Ecto neural progenitor cell (in vitro differentiated cells): ENCODE measurements at places on chromosomes 6 and 20.
A peak's percentile ranks its signal among the peaks of the same experiment; 100 is the strongest.

DNA sequence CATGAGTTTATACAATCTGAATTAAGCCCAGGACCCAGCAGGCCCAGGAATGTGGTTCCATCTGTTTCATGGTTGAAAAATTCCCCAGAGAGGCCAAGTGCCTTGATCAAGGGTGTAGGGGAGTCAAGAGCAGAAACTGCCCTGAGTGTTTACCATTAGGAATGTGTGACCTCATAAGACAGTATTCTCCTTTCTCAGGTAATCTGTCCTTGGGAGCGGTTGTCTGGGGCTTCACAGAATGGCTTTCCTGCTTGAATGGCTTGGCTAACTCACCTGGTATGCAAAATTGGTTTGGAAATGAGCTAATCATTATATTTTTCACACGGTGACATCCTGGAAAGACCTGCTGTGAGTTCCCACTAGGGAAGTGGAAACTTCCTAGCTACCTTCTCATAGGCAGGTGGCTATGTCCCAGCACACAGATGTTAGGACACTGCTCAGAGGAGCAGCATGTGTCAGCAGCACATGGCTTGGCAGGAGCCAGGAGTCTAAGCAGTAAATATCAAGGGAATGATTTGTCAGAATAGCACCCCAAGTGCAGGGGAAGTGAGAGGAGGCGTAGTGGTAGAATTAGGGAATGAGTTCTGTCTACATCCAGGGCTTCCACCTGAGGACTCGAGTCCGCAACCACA is 17.7 kb downstream of the CLIC5 start:
- DNase-seq: no peak

DNA sequence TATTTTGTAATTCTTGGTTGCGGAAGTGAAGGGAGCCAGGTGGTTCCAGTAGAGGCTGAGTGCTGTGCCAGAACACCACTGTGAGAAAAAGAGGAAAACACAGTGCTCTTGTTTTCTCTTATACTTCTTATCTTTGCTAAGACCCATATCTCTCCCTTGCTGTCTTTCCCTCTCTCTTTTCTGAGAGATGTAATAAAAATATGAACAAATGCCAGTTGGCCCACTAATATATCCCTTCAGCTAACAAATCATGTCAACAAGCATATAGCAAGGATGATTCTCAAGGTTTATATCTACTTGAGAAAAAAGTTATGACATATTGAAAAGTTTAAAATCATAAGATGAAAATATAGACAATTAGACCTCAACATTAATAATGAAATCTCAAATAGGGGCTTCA is 758.3 kb downstream of the HDGFL1 start:
- no peak for DNase-seq

GRCh38 chr6:37988127-37988526 is 168.6 kb downstream of the ZFAND3 start:
- DNase-seq: no peak

GRCh38 chr6:56510984-56511531 is 131.6 kb downstream of the DST start:
- no peak for DNase-seq

- DNase-seq: no peak
These were observed 127.9 kb upstream of the FOXO3 start for GRCh38 chr6:108432792-108433191.

GRCh38 chr6:124963416-124963785 is 1.2 kb downstream of the RNF217 start:
- DNase-seq: no peak

DNA sequence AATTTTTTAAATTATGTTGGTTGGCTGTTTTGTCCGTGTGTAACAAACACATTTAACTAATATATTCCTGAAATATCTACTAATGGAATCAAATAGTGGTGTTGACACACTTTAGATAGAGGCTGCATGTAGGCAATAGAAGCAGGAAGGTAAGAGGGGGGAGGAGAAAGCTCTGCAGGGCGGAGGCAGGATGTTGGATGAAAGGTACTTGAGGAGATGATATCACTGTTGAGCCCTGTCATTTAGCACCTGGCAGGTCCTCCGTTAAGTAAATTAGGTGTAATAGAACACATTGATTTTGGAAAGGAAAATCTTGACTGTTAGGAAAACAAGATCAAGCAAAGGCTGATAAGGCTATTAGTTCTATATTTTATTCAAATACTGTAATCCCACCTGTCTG is 618.7 kb downstream of the PKHD1 start:
- no peak for DNase-seq

DNA sequence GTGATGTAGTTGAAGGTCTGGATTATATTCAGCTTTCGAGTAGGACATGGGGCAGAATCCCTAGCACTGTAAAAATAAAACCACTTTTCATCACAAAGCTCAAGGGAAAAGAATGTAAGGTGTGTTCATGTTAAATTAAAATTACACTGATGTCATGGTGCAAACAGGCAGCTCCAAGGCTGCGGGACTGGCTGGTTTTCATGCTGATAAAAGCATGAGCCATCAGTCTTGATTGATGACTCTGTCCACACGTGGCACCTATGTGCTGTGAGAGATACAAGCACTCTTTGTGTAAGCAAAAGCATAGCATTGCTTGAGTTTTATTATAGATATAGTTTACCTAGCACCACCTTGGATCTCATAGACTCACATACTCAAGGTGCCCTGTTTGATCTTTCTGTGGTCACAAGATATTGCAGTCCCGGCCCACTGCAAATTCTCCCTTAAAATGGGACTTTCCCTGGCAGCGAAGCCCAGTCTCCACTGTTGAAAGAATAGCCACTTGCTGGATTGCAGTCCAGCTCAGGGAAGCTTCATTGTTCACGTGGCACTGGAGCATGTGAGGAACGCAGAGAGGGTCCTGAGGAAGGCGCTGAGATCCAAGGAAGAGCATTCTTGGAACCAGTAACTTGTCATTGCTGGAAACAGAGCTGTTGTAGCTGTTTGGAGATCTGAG is 90.6 kb downstream of the TIAM2 start:
- no peak for DNase-seq

- DNase-seq: no peak
These were observed 73.8 kb upstream of the MPC1 start for GRCh38 chr6:166456395-166457156.

GRCh38 chr20:47501116-47501481 is 588 bp upstream of the NCOA3 start:
- no peak for DNase-seq

DNA sequence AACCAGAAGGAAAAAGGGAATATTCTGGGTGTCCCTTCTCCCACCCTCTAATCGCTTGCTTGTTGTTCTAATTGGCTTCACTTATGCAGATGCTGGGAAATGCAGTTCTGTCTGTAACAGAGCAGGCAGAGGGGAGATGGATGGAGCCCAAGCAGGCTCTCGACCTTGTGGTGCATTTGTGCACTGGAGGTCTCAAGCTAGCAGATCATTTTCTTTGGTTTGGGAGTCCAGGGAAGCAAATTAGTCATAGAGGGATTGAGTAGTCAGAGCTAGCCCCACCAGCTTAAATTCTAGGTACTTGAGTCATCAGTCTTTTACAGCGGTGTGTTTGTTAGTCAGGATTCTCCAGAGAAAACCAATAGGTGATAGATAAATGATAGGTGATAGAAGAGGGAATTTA is 234.7 kb upstream of the ECI2 start:
- DNase-seq: no peak

GRCh38 chr20:44644667-44645131 is 6.8 kb downstream of the ADA start:
- DNase-seq: no peak

DNA sequence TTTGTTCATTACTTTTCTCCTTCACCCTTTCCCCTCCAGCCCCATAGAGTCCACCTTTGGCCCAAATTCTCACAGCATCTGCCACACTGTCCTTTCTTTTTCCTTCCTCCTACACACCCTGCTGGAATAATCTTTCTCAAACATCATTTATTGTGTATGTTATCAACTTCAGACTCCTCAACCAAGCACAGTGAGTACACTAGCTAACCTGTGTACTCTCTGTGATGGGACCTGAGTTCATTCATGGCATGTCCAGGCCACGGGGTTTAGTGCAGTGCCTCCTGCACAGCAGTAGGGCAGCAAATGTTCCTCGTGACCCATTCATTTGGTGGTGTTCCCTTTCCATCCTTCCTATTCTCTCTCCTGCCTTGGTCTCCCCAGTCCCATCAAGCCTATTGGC is 7.1 kb upstream of the ARMC12 start:
- no peak for DNase-seq

- DNase-seq: no peak
These were observed 39.8 kb downstream of the PRDM1 start for GRCh38 chr6:106125925-106126435.

GRCh38 chr20:20695250-20695816 is 17.1 kb downstream of the RALGAPA2 start:
- no peak for DNase-seq

- DNase-seq: no peak
These were observed 105.4 kb downstream of the OGFRL1 start for GRCh38 chr6:71393981-71394432.

GRCh38 chr6:154528310-154528915 is 17.9 kb upstream of the CNKSR3 start:
- no peak for DNase-seq

- DNase-seq: no peak
These were observed 27.0 kb downstream of the SNAI1 start for GRCh38 chr20:50009521-50010454.

DNA sequence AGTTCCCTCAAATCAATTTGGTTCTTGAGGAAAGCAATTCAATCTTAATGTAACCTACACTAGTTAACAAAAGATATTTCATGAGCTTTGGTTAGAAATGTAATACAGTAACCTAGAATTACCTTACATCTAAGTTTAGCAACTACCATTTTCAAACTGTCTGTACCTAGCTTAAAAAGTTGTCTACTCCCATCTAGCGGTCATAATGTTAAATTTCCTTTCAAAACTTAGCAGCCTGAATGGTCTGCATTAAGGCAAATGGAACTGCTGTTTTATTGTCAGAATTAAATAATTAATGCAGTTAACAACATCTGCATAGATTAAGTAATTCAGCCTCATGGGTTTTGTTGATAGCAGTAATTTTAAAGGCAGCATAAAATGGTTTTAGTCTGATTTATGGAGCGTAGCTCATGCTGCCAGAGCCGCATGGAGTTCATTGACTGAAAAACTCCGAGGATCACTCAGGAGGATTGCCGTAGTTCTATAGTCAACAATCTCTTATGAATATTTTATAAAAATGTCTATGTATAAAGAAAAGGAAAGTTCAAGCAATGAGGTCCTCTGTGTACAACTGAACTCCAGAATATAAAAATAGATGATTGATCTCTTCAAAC is 485.4 kb upstream of the MANEA start:
- DNase-seq: no peak

GRCh38 chr6:119184008-119184648 is 105.7 kb upstream of the FAM184A start:
- no peak for DNase-seq

DNA sequence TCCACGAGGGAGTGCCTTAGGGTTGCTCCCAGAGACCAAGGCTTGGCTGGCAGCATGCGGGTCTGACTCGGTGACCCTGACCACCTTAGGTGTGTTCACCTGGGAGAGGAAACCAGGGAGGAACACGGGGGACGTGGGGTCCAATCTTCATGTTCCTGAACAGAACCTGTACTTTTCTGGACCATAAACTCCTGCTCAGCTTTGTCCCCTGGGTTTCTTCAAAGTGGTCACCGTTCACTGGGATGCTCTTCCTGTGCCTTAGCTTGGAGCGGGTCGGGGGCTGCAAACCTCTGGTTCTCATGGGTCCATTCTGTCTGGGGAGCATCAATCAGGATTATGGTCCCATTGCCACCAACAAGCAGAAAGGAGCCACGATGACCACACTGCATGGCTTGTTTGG is 333.5 kb downstream of the QKI start:
- no peak for DNase-seq

DNA sequence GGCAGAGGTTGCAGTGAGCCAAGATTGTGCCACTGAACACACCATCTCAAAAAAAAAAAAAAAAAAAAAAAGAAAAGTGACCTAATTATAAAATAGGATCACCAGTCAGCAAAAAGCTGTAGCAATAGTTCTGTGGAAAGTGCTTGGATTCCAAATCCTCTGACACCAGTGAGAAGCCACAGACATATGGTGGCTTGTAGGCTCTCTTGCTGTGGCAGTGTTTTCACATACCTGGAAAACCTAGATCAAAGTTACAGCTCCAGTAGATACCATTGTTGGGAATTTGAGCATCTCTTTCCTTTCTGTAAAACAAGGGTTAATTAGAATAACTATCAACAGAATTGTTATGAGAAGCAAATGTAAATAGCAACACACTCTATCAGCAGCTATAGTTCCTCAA is 4.1 kb downstream of the CCDC170 start:
- no peak for DNase-seq

GRCh38 chr6:134544737-134545136 is 226.8 kb upstream of the SGK1 start:
- no peak for DNase-seq

- DNase-seq: no peak
These were observed 24.0 kb downstream of the FRMD1 start for GRCh38 chr6:168054765-168055560.

- DNase-seq: no peak
These were observed 2.2 kb downstream of the INSM1 start for GRCh38 chr20:20370094-20370575.

GRCh38 chr6:21107796-21108195 is 485.8 kb upstream of the SOX4 start:
- DNase-seq: no peak

GRCh38 chr20:23142162-23143050 is 56.3 kb upstream of the CD93 start:
- DNase-seq: no peak

- DNase-seq: no peak
These were observed 152.9 kb upstream of the MAP3K7 start for GRCh38 chr6:90739802-90740201.

GRCh38 chr20:32848846-32849245 is 9.9 kb upstream of the EFCAB8 start:
- no peak for DNase-seq

- DNase-seq: no peak
These were observed 7.6 kb upstream of the LKAAEAR1 start for GRCh38 chr20:64091770-64092169.

- peak; percentile 76 for DNase-seq
These were observed 23.9 kb downstream of the MAP7 start for GRCh38 chr6:136526196-136526930.

- DNase-seq: no peak
These were observed 506.7 kb downstream of the KIF16B start for GRCh38 chr20:16066571-16066970.

DNA sequence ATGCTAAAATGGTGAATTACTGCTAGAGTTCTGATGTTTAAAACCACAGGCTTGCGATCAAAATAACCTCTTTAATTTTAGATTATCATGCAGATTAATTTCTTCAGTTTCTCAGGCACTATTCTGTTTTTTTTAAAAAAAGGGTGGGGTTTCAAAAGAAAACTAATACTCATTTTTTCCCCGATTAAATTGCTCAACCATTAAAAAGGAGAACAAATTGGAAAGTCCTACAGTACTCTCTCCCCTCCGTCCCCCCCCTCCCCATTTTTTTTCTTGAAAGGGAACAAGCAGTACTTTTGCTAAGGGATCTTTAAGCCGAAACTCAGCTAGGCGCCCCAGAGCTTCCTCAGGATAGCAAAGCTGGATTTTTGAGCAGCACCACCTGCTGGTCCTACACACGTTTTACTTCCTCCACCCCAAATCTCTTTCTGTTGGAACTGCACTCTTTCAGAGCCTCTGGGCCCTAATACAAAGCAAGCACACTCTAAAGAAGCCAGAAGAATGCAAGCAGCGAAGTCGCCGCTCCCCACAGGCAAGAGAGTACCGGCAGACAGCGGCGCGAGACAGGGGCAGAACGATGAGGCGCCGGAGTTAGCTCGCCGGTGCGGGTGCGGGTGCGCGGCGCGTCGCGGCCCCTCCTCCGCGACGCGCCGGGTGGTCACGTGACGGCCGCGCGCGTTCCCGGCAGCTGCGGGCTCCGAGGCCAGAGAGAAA is at the start of gene RNF146:
RNF146 (plus strand) TSS at position 687 of the 714 bp plus-strand sequence. CDS start 13,475 bp downstream, outside the sequence.
- no peak for DNase-seq
